Tibial artery (tissue), 4 donors: ENCODE measurements at places on chromosomes 12 and 14.

DNA sequence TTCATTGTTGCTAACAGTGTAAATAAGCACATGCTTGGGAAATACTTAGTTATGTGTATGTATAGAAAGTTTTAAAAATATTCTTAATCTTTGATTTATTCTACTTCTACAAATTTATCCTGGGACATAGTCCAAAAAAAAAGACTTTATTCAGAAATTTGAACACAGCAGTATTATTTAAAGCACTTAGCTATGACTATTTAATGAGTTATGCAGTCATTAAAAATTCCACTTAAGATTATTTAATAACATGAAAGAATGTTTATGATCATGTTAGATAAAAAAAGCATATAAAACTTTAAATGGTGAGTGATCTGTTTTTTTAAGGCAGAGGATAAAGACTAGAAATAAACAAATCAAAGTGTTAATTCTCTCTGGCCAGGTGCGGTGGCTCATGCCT is 78.3 kb downstream of the BAZ1A start:
- no peak overlapping the region for H3K27ac ChIP-seq
- no peak for DNase-seq
- H3K4me3 ChIP-seq: no peak overlapping the region

- H3K4me1 ChIP-seq: peaks cover 14% of the 10 kb centered on the region
- H3K27me3 ChIP-seq: no peaks in the 10 kb centered on the region
- peak overlapping the region; percentile 73 for H3K27ac ChIP-seq
- H3K4me3 ChIP-seq: peak overlapping the region; percentile 65
- no peaks in the 10 kb centered on the region for H3K36me3 ChIP-seq
- peak; percentile 74 for DNase-seq
Observed at GRCh38 chr12:53344824-53345485, 8.8 kb upstream of the SP7 start.

DNA sequence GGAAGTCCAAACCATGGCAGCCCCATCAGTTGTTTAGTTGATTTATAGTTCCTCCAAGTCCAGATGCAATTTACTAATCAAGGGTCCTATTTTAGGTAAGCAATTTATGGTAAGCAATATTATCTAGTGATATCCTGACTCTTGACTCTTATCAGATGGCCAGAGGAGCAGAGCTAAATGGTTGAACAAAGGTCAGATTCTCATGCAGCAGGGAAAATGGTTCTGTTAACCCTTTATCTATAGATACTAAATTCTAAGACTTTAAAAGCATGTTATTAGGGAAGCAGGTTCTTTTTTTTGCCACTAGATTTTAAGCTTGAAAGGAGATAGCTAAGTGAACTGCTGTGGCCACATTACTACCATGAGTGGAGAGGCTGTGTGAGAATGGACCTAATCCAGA is 427.1 kb upstream of the FBXO33 start:
- no peak overlapping the region for H3K4me3 ChIP-seq
- H3K36me3 ChIP-seq: no peaks in the 10 kb centered on the region
- no peak for DNase-seq
- H3K4me1 ChIP-seq: no peaks in the 10 kb centered on the region
- no peaks in the 10 kb centered on the region for H3K27me3 ChIP-seq

- no peak overlapping the region for H3K4me3 ChIP-seq
- no peak overlapping the region for H3K27ac ChIP-seq
- no peaks in the 10 kb centered on the region for H3K36me3 ChIP-seq
- DNase-seq: no peak
- H3K27me3 ChIP-seq: no peaks in the 10 kb centered on the region
- H3K4me1 ChIP-seq: no peaks in the 10 kb centered on the region
Observed at GRCh38 chr14:58875613-58876012, 237.9 kb downstream of the DACT1 start.

- H3K4me1 ChIP-seq: no peaks in the 10 kb centered on the region
- no peak for DNase-seq
- no peak overlapping the region for H3K4me3 ChIP-seq
- H3K36me3 ChIP-seq: no peaks in the 10 kb centered on the region
Observed at GRCh38 chr14:45290547-45290946, 37.5 kb upstream of the MIS18BP1 start.

- H3K4me3 ChIP-seq: no peak overlapping the region
- H3K4me1 ChIP-seq: peaks cover 3% of the 10 kb centered on the region
- no peak overlapping the region for H3K27ac ChIP-seq
- no peaks in the 10 kb centered on the region for H3K27me3 ChIP-seq
Observed at GRCh38 chr12:26524862-26525465, 308.0 kb downstream of the ITPR2 start.

DNA sequence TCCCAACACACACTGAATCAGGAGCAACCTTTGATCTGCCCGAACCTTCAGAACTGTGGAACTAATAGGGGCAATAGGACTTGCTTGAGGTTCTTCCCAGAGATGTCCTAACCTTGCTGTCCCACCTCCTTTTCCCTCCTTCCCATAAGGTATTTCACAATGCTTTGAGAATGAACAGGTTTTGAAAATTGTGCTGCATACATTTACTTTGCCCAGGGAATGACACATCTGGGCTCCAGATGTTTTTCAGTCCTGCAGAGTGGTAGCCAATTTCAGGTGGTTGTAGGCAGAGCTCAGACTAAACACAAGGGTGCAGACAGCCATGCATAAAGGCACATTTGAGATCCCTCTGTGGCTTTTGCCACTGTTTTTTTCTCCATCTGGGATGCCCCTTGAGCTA is 206.7 kb upstream of the PWP1 start:
- H3K27me3 ChIP-seq: no peaks in the 10 kb centered on the region
- no peaks in the 10 kb centered on the region for H3K4me1 ChIP-seq
- H3K4me3 ChIP-seq: no peak overlapping the region

- H3K4me1 ChIP-seq: peaks cover 47% of the 10 kb centered on the region
- H3K27me3 ChIP-seq: no peaks in the 10 kb centered on the region
- H3K27ac ChIP-seq: peak overlapping the region; percentile 90
- no peak overlapping the region for H3K4me3 ChIP-seq
Observed at GRCh38 chr12:124368421-124369032, 73.6 kb downstream of the RFLNA start.

- no peaks in the 10 kb centered on the region for H3K27me3 ChIP-seq
- H3K4me1 ChIP-seq: peaks cover 11% of the 10 kb centered on the region
- H3K4me3 ChIP-seq: no peak overlapping the region
- H3K27ac ChIP-seq: no peak overlapping the region
Observed at GRCh38 chr14:51432302-51432948, 192.4 kb downstream of the TMX1 start.

- H3K4me1 ChIP-seq: peaks cover 41% of the 10 kb centered on the region
- no peaks in the 10 kb centered on the region for H3K27me3 ChIP-seq
- no peak for DNase-seq
- peak overlapping the region; percentile 68 for H3K27ac ChIP-seq
- H3K4me3 ChIP-seq: no peak overlapping the region
Observed at GRCh38 chr12:103851127-103851526, 10.1 kb upstream of the NT5DC3 start.

DNA sequence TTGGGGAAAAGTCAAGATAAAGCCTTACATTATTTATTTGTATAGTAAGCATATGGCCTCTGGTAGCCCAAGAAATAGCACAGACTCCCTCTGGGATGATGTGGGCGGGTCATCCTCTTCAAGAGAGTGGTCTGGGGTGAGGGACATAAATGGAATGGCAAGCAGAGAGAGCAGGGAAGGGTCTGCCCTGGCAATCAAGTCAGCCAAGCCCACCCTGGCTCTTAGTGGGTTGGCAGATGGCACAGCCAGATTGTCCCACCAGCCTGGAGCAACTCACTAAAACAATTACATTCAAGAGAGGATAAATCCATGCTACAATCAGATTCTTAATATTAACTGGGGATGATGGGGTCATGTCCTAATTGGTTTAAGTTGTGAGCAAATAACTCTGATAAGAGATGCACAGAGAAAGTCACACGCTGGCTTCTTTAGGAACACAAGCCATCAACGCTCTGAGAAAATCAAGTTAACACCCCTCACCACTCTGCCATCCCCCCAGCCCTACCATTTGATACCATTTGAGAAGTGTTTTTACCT is 2.8 kb upstream of the PELI2 start:
- H3K4me3 ChIP-seq: no peak overlapping the region
- no peaks in the 10 kb centered on the region for H3K27me3 ChIP-seq
- H3K27ac ChIP-seq: no peak overlapping the region

- no peak for DNase-seq
- H3K4me3 ChIP-seq: no peak overlapping the region
- H3K4me1 ChIP-seq: peaks cover 24% of the 10 kb centered on the region
- no peaks in the 10 kb centered on the region for H3K36me3 ChIP-seq
- H3K27ac ChIP-seq: no peak overlapping the region
Observed at GRCh38 chr14:51333901-51334521, 94.0 kb downstream of the TMX1 start.

GRCh38 chr14:72613975-72614319 is 280.0 kb downstream of the DPF3 start:
- H3K27ac ChIP-seq: no peak overlapping the region
- no peak overlapping the region for H3K4me3 ChIP-seq
- no peaks in the 10 kb centered on the region for H3K36me3 ChIP-seq
- H3K4me1 ChIP-seq: no peaks in the 10 kb centered on the region

- H3K27ac ChIP-seq: no peak overlapping the region
- no peak for DNase-seq
- no peaks in the 10 kb centered on the region for H3K27me3 ChIP-seq
Observed at GRCh38 chr14:76472199-76472723, 96.3 kb downstream of the ESRRB start.

DNA sequence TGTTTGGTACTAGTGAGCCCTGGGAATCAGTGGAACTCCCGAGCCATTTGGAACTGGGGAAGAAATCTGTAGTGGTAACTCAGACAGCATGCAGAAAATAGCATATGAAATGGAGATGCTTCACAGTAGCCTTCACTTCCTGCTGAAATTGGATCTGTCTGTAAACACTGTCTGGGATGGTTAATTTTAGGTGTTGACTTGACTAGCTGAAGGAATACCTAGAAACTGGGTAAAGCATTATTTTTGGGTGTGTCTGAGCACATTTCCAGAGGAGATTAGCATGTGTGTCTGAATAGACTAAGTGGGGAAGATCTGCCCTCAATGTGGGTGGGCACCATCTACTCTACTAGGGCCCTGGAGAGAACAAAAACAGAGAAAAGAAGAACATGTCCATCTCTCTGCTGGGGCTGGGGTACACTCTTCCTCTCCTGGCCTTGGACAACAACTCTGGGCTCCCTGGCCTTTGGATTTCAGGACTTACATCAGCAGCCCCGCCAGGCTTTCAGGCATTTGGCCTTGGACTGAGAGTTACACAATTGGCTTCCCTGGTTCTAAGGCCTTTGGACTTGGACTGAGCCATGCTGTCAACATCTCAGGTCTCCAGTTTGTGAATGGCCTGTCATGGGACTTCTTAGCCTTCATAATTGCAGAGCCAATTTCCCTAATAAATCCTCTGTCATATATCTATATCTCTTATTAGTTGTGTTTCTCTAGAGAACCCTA is 14.0 kb upstream of the CRADD start:
- no peak overlapping the region for H3K27ac ChIP-seq
- no peaks in the 10 kb centered on the region for H3K27me3 ChIP-seq
- H3K36me3 ChIP-seq: no peaks in the 10 kb centered on the region
- DNase-seq: no peak
- H3K4me1 ChIP-seq: no peaks in the 10 kb centered on the region

DNA sequence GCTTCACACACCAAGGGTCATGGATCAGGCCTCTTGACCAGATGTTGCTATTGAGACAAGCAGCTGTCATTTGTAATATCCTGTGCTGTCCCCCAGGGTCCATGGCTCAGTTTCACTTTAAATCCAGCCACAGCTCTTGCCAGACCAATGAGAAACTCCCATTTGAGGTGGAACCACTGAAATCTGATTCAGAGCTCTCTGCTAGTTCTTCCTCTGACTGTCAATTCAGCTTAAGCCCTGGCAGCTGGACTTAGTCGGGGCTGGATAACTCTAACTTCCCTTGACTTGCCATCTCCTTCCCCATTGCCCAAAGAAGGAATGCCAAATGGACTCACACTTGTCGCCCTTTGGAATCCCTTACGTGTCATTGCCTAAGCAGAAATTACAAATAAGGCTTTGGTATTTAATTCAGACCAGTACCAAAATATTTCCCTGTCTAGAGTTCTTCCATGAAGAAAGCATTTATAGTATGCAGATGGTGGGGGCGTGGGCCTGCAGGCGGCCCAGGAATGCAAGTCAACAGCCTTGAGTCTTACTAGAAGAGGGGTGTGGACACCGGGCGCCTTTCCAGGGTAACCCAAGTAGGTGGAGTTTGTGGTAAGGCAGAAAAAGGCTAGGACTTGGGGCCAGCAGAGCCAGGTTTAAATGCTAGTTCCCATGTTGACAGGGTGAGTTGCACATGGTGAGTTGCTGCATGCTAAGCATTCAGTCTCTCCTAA is 96.9 kb upstream of the TMPO start:
- peak; percentile 96 for DNase-seq
- H3K4me1 ChIP-seq: peaks cover 20% of the 10 kb centered on the region
- no peaks in the 10 kb centered on the region for H3K36me3 ChIP-seq
- H3K27ac ChIP-seq: peak overlapping the region; percentile 56
- H3K27me3 ChIP-seq: no peaks in the 10 kb centered on the region

DNA sequence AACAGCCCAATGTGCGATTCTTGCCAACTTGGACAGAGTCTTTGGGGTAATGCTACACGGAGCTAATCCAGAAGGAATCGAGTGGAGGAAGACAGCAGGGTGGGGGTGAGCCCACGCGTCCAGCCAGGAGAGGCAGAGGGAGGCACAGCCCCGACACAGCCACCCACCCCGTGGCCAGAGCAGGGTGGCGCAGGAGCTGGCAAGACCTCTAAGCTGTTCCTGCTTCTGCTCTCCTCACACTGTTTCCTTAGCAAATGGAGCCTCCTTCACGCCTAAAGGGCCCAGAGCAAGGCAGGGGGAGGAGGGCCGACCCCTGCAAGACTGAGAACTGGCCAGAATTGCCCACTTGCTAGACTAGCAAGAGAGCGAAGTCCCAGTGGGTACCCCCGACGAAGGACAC is 91.5 kb downstream of the FBXL14 start:
- H3K36me3 ChIP-seq: no peaks in the 10 kb centered on the region
- H3K27ac ChIP-seq: no peak overlapping the region
- no peaks in the 10 kb centered on the region for H3K4me1 ChIP-seq

GRCh38 chr14:22407033-22407432 is 182.0 kb downstream of the DAD1 start:
- H3K4me1 ChIP-seq: no peaks in the 10 kb centered on the region
- no peaks in the 10 kb centered on the region for H3K27me3 ChIP-seq
- no peak overlapping the region for H3K27ac ChIP-seq
- no peak overlapping the region for H3K4me3 ChIP-seq
- DNase-seq: peak; percentile 31

DNA sequence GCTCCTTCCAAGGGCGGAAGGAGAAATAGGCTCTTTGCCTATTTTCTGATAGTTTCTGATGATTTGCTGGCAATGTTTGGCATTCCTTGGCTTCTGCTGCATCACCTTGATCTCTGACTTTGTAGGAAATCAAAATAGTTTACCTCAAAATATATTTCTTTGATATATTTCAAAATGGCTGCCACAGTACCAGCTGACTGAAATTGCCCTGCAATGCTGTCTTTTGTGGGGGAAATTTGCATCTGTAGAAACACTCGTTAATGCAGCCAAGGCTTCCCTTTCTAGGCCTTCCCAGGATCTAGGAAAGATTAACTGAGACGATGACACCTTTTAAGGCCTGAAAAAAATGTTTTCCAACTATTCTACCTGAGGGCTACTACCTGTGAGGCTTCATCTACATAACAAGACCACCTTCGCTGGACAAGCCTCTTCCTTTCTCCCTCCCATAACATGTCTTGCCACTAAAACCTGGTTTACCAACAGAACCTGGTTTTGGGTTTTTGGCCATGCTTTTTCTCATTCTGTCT is 212.8 kb upstream of the SSTR1 start:
- no peaks in the 10 kb centered on the region for H3K27me3 ChIP-seq
- H3K4me1 ChIP-seq: no peaks in the 10 kb centered on the region
- no peak for DNase-seq
- no peaks in the 10 kb centered on the region for H3K36me3 ChIP-seq
